Cardiac fibroblast (primary cell): ENCODE measurements at places on chromosomes 5 and 9.

DNA sequence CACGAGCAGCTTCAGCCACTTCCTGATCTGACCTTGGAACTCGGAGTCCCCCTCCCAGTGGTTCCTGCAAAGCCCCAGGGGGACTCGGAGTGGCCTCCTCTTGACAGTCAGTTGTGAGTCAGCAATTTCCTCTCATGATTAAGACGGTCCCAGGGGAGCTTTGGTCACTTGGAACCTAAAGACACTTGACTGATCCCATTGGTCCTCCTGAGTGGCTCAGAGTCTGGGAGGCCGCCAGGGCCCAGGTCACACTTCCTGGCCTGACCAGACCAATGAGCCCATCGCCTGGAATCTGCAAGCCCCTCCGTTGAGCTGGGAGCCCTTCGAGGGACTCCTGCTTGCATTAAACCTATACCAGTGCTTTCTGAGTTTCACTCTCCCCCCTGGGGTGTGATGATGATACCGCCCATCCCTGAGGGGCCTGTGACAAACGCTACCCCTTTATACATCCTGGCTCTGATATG is 29.1 kb downstream of the TSPAN17 start:
- peak; percentile 84 for DNase-seq

- DNase-seq = no peak
Observed at GRCh38 chr5:57504357-57504756, 21.7 kb upstream of the ACTBL2 start.

DNA sequence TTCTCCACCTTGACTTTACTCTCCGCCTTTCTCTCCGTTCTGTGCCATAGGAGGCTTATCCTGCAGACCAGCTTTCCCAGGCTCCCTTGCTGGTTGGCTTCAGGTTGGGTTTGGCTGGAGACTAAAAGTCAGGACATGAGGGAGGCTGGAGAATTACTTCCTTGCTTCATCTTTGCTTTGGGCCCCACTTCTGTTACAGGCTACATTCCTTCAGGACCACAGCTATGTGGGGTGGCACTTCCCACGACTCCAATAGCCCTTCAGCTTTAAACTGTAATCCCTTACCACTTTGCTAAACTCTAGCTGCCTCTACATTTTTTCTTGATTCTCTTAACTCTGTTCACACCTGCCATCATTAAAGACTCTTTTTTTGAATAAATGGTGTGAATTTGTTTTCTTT is 186.7 kb upstream of the NR4A3 start:
- peak; percentile 0 for DNase-seq

GRCh38 chr9:137095664-137096517 is 9.1 kb downstream of the MAN1B1 start:
- DNase-seq = no peak

DNA sequence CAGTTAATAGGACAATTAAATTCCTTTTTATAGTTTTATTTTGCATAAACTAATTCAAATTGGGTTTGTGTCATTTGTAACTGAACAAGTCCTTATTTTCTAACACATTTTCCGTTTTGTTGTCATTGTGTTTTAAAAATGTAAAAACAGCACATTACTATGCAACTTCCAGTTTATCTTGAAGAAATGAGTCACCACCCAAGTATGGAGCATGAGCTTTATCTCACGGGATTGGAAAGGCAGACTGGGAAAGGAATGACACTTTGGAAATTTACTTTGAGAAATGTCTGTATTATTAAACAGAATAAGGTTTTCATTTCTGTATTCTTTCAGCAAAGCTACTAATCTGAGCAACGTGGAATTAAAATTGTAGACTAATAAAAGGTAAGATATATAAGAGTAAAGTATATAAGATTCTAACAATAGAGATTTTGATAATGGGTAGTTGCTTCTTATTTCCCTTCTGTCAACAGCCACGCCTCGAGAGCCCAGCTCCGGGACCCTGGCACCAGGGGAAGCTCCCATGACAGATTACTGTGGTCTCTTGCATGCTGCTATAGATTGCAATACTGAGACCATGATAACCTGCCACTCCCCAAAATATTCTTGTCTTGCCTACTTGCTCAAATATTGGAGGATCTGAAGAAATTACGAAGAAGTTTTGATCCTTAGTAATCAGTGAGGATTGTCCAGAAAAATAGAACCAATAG is 433.1 kb downstream of the CHSY3 start:
- peak; percentile 84 for DNase-seq

DNA sequence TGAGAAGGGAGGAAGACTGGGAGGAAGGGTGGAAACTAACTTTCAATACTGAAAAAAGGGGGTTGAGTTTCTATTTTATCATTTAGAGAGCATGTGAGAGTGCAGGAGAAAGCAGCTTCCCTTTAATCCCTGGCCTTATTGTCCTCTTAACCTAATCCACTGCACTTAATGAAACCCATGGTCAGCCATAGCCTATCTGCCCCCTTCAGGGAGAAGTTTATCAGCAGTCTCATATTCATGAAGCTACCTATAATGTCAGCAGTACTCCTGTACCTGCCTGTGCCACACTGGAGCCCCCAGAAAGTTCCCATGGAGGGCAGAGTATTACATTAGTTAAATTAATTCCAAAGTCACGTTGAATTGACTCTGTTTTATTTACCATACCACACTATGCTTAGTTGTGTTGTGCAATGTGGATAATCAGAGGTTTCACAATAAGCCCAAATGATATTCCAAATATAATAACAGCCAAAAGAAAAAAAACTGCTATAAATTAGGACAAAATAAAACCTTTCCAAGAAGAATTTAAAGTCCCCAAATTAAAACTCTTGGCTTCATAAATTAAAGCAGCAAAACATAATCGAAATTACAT is 62.9 kb downstream of the MUSK start:
- peak; percentile 36 for DNase-seq

GRCh38 chr9:134436379-134436762 is 110.1 kb downstream of the RXRA start:
- no peak for DNase-seq

DNA sequence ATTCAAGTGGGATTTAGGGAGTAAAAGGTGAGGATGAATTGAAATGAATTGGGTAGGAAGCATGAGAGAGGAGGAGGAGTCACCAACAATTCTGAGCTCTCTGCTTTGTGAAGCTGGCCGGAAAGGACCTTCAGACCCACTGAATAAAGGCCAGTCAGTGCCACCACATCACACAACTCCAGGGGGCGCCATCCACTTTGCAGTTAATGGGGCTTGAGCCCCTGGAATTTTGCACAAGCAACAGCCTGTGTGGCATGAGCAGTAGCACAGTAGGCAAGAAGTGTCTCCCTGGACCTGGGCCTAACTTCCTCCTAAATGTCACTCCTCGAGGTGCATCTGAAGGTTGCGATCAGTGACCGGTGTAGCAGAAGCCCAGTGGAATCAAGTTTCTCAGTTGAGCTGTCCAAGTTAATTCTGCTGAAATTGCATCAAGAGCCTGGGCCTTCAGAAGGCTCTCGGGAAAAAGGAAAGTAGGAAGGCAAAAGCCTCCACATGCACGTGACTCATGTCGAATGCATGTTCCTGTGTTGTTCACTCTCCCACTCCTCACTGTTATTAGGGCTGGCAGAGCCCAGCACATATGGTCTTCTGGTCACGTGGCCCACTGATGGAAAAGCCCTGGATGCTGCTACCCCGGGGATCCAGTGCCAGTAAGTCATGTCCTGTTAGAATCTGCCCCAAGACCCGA is 27.8 kb upstream of the GLIS3 start:
- DNase-seq = peak; percentile 64

DNA sequence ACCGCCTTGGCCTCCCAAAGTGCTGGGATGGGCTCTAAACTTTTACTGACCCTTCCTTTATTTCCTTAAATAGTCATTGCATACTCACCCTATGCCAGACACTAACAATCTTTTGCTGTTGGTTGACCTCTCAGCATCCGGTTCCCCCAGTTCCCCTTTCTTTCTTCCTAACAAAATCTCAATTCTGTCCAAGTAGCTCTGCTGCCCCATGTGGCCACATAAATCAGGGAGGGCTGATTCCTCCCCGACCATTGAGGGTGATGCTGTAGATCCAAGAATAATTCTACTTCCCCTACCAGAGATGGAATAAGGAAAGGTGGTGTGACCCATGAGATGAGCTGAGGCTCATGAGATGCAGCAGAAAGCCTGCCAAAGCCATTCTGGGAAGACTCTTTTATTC is 315.3 kb upstream of the MSX2 start:
- DNase-seq = no peak

DNA sequence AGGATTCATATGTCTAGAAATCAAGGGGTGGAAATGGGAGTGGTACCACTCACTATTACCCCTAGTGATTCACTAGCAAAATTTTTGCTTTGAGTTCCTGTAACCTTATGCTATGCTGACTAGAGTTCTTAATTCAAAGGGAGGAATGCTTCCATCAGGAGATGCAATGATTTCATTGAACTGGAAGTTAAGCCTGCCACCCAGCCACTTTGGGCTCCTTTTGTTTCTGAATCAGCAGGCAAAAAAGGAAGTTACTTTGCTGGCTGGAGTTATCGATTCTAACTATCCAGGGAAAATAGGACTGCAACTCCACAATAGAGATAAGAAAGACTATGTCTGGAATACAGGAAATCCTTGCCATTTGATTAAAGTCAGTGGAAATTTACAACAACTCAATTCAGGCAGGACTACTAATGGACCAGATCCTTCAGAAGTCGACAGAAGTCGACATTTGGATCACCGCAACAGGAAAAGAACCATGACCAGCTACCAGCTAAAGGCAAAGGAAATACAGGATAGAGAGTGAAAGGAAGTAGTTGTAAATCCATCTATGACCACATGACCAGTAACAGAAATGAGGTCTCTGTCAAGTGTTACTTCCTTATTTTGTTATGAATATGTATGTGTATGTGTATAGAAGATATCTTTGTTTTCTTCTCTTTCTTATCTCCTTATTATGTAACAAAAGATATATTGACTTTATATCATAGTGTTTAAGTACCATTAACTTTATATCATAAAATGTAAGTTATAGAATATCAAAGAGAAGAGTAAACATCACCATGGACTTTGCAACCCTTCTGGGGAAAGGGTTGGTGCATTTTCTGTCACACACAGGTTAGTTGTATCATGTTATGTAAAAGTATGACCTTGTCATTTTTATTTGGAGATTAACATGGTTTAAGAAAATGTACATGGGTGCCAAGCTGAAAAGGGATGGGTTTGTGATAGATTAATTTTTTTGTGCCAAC is 198.7 kb upstream of the HAPLN1 start:
- DNase-seq = peak; percentile 68

DNA sequence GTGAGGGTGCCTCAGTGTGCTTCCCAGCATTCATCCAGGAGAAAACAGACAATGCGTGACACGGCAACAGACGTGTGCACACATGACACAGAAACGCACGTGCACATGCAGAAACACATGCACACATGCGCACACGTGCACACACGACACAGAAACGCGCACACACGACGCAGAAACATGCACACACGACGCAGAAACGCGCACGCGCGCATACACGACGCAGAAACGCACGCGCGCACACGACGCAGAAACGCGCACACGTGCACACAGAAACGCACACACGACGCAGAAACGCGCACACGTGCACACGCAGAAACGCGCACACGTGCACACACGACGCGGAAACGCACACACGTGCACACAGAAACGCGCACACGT is 16.5 kb downstream of the TPPP start:
- DNase-seq = no peak

GRCh38 chr9:75105841-75106240 is 17.5 kb downstream of the OSTF1 start:
- no peak for DNase-seq

- no peak for DNase-seq
Observed at GRCh38 chr9:9574080-9574479, 1038.7 kb downstream of the PTPRD start.

GRCh38 chr5:81180780-81181460 is 52.2 kb upstream of the CKMT2 start:
- no peak for DNase-seq

GRCh38 chr5:174288439-174288838 is 242.9 kb downstream of the NSG2 start:
- no peak for DNase-seq

DNA sequence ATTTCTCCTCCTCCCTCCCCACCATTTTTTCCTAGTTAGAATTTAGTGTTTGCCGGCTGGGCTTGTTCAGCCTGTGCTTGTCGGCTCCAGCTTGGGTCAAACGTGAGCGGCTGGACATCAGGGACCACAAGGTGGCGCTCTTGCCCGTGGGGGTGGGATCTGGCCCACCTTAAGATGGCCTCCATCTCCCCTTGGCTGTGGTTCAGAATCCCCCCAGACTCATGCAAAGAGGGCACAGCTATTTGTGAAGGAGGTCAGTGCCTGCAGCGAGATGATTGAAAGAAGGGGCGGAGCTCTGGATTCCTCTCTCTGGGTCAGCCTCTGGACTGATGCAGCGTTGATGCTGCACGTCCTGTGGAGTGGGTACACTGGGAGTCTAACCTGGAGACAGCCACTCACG is 283.3 kb upstream of the TUT7 start:
- DNase-seq = peak; percentile 69

DNA sequence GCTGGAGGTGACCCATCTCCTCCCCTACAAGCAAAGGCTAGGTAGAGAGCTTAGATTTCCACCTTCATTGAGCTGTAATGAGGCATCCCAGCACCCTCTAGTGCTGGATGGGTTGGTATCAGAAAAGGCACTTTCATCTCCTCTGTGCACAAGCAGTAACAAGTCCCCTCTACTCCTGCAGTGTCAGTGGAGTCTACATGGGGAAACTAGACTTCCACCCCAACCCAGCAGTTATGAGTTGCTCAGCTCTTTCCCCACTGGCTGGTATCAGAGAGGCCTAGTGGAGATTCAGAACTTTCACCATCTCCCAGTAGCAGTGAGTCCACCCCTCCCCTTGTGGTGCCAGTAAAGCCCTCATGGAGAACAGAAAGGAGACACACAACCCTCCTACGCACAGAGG is 17.9 kb downstream of the FCN1 start:
- no peak for DNase-seq

DNA sequence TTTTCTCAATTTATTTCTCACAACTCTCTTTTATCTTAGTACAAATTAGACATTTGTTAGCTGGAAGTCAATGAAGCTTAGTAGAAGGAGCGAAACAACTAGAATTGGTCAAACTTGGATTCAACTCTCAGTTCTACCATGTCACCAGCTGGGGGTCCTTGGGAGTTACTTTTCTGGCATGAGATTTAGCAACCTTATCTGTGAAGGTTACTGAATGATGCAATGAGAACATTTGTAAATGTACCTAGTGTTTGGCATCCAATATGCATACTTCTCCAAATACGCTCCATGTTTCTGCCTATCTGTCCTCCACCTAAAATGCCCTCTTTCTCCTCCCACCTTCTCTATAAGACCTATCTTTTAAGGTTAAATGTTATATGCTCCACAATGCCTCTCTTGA is 6.3 kb downstream of the HNRNPA0 start:
- no peak for DNase-seq

DNA sequence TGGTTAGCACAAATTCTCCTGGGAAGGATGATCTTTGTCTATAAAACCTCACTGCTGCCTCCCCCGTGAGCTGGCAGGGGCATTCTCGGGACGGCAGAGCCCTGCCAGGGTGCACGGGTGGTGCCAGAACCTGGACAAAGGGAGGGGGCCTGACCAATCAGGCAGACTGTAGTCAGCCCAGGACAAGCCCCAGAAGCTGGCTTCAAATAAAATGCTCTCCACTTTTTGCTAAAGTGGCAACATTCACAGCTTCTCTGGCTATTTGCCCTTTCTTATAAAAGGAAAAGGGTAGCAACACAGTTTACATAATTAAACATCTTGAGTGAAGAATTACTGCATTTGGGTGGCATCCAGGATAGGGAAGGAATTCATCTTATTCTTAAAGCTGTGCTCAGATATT is 14.4 kb downstream of the IL9 start:
- DNase-seq = no peak

GRCh38 chr9:100049551-100049950 is 49.2 kb downstream of the ERP44 start:
- no peak for DNase-seq
